Breast epithelium (tissue), 4 donors: ENCODE measurements at places on chromosomes 12 and 14.

GRCh38 chr12:41802803-41803202 is 341.9 kb downstream of the GXYLT1 start:
- DNase-seq: no peak

DNA sequence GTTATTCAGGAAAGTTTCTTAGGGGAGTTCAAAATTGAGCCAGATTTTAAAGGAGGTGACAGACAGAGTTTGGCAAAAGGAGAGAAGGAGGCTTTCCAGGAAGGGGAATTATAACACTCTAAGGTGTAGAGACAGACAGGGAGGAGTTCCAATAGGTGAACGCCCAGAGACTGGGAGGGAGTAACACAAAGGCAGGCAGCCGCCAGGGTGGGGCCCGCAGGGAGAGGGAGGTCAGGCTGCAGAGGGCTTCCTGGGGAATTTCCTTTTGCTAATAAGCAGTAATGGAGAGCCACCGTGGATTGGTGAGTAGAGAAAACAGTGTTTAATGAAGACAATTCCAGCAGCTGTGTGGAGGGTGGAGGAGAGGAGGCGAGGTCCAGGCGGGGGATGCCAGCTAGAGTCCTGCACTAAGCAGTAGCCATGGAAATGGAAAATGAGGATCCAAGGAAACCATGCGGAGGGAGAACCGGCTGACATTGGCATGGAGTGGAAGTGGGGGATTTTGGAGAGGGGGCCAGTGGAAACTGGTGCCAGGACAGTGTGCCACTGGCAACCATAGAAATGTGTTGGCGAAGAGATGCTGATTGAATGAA is 22.2 kb downstream of the GRIN2B start:
- DNase-seq: no peak

DNA sequence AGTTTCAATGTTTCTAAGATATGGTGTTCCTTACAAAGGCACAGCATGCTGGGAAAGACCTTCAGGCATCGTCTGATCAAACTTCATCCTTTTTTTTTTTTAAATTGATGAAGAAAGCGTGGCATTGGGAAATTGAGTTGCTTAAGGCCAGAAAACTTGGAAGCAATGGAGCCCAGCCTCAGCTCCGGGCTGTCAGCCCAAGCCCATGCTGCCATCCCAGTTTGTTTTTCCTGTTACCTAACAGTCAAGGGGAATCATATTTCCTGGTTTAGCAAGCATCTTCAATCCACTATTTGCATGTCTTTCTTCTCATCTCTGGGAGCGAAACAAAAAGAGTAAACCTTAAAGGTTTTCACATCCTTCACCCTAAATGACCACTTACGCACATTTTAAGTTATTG is 200.2 kb downstream of the CHST11 start:
- DNase-seq: no peak

DNA sequence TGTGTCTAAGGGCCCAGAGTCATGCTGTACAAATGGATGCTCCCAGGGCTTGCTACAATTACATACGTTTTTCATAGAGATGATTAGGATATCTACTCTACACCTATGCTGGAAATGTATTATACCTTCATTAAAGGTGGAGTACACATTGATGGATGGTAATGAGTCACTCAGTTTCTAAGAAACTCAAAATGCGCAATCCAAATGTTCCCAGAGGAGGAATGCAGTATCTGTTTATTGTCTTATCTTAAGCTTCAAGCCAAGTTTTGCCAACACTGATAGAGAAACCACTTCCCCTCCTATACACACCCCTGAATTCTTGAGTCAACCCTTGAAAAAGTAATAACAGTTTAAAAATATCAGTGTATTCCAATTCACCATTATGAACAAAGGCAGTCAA is 266.6 kb upstream of the FAR2 start:
- no peak for DNase-seq

- no peak for DNase-seq
These were observed 812 bp downstream of the NABP2 start for GRCh38 chr12:56224954-56225353.

GRCh38 chr14:61510736-61511557 is 184.4 kb upstream of the HIF1A start:
- DNase-seq: no peak

- no peak for DNase-seq
These were observed 57.2 kb downstream of the STXBP6 start for GRCh38 chr14:24992624-24993360.

- no peak for DNase-seq
These were observed 43.1 kb upstream of the ATF7IP start for GRCh38 chr12:14322403-14322802.

DNA sequence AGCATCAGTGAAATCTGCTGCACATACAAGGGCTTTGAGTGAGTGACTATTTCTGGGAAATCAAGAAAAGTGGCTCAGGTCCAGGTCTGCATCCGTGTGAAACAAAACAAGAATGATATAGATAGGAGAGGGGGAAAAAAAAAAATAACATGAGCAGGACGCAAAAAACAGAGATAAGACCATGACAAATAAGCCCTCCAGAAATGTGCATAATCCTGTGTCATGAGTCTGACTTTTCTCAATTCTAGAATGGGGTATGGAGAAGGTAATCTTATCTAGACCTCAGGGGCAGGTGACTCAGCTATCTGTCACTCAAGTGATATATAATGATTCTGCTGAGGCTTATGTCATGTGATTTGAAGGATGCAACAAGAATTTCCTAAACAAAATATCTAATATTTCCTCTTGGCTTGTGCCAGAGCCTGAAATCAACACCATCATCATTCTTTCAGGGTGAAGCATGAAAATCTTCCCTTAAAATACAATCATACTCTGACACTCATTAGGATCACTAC is 250.0 kb downstream of the PHLDA1 start:
- no peak for DNase-seq

DNA sequence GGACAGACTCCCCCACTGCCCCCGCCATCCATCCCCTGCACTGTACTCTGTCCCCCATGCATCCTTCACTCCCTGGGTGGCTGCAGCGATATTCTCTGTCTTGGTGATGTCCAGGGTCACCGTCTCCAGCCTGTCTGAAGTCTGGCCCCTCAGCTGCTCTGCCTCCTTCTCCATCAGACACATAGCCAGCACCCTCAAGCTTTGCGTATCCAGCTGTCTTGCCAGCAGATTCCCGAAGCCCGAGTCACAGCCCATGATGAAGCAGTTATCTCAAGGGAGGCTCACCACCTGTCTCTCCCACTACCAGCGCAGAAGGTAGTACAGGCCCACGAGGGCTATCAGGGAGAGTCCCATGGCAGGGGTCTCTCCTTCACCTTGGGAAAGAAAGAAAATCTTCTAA is 77.8 kb downstream of the HSD17B6 start:
- no peak for DNase-seq

DNA sequence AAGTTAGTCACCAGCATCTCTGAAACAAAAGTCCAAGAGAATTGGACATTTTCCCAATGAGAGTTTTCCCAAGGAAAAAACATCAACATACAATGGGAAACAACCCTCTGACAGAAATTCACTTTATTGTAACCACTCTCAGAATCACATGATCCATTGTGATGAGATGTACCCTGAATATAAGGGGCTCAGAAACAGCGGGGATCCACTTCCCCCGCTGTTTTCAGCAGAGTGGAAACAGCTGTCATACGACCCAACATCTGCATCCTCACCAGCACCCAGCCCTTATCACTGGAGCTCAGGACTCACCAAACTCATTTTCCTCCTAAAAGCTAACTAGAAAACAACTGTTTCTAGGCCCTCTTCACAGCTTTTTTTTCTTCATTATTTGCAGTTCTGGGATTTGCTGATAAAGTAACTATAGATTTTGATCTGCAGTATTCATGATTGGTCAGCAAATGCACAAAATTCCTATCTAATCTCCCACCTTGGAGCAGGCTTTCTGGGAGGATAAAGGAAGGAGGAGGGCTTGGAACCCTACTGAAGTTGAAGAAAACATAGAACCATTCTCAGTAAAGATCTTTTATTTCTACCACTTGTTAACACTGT is 31.3 kb downstream of the CORO1C start:
- no peak for DNase-seq

DNA sequence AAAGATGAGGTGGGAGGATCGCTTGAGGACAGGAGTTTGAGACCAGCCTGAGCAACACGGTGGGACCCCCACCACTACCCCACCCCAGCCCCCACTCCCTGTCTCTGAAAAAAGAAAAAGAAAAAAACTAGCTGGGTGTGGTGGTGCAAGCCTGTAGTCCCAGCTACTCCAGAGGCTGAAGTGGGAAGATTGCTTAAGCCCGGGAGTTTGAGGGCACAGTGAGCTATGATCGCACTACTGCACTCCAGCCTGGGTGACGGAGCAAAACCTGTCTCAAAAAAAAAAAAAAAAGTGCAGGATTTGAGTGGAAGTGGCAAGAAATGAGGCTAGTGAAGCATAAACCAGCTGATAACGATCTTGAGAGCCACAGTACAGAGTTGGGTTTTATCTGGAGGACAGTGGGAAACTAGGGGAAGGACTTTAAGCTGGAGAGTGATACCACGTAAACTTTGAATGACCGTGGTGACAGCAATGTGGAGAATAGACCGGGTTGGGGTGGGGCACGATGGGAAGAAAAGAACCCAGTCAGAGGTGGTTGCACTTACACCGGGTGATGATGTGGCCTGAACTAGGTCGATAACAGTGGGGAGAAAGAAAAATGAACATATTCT is 85.3 kb downstream of the TMEM260 start:
- no peak for DNase-seq

DNA sequence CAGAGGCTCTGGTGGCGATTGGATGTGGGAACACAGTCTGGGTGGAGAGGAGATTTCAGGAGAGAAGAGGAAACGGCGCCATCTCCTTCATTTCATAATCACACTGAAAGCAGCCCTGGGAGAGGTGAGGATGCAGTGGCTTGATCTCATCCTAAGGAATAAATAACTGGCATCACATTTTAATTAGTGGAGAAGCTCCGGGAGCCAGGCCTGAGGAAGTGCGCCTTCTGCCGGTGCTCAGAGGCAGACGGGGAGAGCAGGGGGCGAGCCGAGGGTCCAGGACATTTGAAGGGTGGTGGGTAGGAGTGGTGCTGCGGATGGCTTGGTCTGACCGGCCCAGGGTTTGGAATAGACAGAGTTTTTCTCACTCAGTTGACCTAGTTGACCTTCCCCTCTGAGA is 265.0 kb downstream of the CACNA1C start:
- no peak for DNase-seq
